ENCODE measurements at places on chromosomes 1 and 21.

- no peak for DNase-seq
These were observed 67.5 kb downstream of the IVNS1ABP start for GRCh38 chr1:185249563-185249962.

- DNase-seq = no peak
These were observed 170.2 kb downstream of the PLPP3 start for GRCh38 chr1:56409112-56409691.

DNA sequence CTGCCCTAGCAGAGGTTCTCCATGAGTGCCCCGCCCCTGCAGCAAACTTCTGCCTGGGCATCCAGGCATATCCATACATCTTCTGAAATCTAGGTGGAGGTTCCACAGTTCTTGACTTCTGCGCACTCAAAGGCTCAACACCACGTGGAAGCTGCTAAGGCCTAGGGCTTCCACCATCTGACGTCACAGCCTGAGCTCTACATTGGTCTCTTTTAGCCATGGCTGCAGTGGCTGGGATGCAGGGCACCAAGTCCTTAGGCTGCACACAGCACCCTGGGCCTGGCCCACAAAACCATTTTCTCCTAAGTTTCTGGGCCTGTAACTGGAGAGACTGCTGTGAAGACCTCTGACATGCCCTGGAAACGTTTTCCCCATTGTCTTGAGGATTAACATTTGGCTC lies 272.6 kb upstream of the PLXNA2 start:
- DNase-seq = no peak

- no peak for DNase-seq
These were observed 23.4 kb upstream of the PRRX1 start for GRCh38 chr1:170640581-170640980.

- no peak for DNase-seq
These were observed 227.1 kb downstream of the KCTD3 start for GRCh38 chr1:215794156-215794555.

Measured in hippocampal formation (tissue), 2 donors.